Lung microvascular endothelial cell (primary cell): ENCODE measurements at places on chromosomes 1 and 21.

DNA sequence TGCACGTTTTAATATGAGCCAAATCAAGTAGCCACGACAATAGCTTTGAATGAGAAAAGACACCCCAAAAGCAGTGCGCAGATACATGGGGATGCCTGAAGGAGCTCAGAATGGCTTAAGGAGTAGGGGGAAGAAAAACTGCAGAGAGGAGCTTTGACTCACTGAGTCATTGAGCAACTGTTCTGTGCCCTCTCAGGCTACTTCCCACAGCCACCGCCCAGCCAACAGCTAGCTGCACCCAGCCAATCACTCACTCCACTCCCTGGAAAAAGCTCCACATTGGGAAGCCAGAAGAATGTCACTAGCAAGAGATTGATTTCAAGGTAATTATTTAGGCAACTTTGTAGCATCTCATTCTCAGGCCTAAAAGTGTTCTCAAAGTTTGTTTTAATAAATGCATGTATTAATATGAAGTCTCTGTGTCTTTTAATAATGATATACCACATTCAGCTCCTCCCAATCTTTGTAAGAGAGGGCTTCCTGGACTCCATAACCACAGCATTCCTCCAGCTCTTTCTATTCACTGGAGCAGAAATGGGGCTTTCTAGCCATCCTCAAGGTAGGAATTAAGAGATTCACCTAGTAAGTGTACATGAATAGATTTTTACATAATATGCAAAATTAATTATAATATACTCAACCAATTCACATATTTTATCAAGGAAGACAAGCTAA lies 16.8 kb downstream of the DUSP10 start:
- no peak for DNase-seq

GRCh38 chr21:35226328-35226727 lies 177.2 kb upstream of the RUNX1 start:
- no peak for DNase-seq

GRCh38 chr1:224880593-224881307 lies 48.7 kb upstream of the DNAH14 start:
- DNase-seq: no peak

DNA sequence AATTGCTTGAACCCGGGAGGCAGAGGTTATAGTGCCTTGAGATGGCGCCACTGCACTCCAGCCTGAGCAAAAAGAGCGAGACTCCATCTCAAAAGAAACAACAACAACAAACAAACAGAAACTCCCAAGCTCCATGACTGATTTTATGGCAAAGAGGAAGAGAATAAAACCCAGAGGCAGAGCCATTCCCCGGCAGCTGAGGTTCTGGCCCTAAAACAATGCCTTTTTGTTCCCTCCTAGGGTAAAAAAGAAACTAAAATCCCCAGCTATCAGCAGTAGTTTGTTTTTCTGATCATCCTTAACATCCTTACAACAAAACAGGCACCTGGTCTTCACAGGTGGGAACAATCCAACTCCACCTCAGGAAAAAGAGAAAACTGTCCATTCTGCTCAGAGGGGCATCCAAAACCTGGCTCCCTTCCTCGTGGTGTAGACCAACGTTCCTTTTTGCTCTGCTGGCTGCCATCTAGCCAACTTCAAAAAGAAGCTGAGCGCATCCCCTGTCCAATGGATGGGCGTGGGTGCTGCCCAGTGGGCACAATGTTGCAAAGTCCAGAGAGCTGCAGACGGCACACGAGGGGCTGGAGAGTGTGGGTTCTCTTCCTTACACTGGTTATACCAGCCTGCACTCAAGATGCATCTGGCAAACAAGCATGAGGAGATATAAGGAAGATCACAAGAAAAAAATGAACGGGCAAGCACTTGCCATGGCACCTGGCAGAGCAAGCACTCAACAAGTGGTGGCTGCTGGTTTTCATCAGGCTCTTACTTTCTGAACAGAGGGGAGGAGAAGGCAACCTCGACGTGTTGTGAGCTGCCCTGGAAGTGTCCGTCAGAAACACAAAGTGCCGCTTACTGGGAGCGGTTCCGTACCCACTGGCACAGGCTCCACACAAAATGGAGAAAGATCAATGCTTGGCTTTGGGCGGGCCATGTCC lies 54.7 kb downstream of the SLC66A1 start:
- no peak for DNase-seq

- DNase-seq: no peak
Measured at GRCh38 chr1:194104247-194104844, 917.9 kb upstream of the B3GALT2 start.
